Placental pericyte (primary cell): ENCODE measurements at places on chromosomes 7 and 10. TPM values are rescaled to one million over a fixed set of nuclear protein-coding genes. Genes with fewer than 3 reads are reported as not detected.

Gene ZNF425
- 1.6 and 3.9 TPM in 2 replicates for total RNA-seq

Gene PAX4
- total RNA-seq = not detected in 2 replicates

Gene DNA2
- total RNA-seq = 2.8 and 19.0 TPM in 2 replicates

Gene LRGUK
- under 0.01 TPM in 2 replicates for total RNA-seq
